ENCODE measurements at places on chromosomes 16 and 17. TPM values are rescaled to one million over a fixed set of nuclear protein-coding genes. Genes with fewer than 3 reads are reported as not detected.

DNA sequence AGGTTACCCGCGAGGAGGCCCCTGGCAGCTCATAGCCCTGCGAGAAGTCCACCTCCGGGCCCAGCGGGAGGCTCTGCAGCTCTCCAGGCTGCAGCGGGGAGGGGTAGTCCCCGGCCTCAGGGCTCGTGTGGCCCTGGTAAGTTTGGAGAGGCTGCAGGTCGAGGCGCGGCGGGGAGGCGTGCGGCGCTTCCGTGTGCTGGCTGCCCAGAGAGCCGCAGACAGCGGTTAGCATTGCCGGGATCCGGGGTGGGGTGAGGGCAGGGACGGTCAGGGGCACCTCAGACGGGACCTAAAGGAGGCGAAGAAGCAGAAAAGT, 2.8 kb downstream of the SP6 start:
- no peak for DNase-seq

GRCh38 chr17:40361063-40361924, 3.2 kb downstream of the GJD3 start:
- no peak for DNase-seq

- no peak for DNase-seq
Observed at GRCh38 chr17:43814714-43815113, 18.2 kb downstream of the MPP3 start.

Gene SNX20
- total RNA-seq: 88.9 TPM
